ENCODE measurements at places on chromosomes 13 and 19. TPM values are rescaled to one million over a fixed set of nuclear protein-coding genes. Genes with fewer than 3 reads are reported as not detected.

PDX1 gene
- polyA plus RNA-seq = not detected

N4BP2L2 gene
- 75.4 TPM for polyA plus RNA-seq

ZNF493 gene
- 3.8 TPM for polyA plus RNA-seq

CEACAM1 gene
- 2.2 TPM for polyA plus RNA-seq

TBXA2R gene
- polyA plus RNA-seq = not detected

ZNF793 gene
- polyA plus RNA-seq = 6.8 TPM

CALR3 gene
- 0.04 TPM for polyA plus RNA-seq

SIGLEC9 gene
- polyA plus RNA-seq = not detected

LIG4 gene
- polyA plus RNA-seq = 8.7 TPM

CYSLTR2 gene
- polyA plus RNA-seq = not detected

OLFM4 gene
- not detected for polyA plus RNA-seq

PINLYP gene
- polyA plus RNA-seq = 16.0 TPM

ZFR2 gene
- not detected for polyA plus RNA-seq

KLK15 gene
- polyA plus RNA-seq = not detected

ERICH4 gene
- not detected for polyA plus RNA-seq

CRLF1 gene
- 0.20 TPM for polyA plus RNA-seq

NCCRP1 gene
- polyA plus RNA-seq = 2.3 TPM

LAIR1 gene
- not detected for polyA plus RNA-seq

CPT1C gene
- 0.39 TPM for polyA plus RNA-seq

SPC24 gene
- 8.0 TPM for polyA plus RNA-seq

SLC10A2 gene
- 0.52 TPM for polyA plus RNA-seq

PGLYRP1 gene
- not detected for polyA plus RNA-seq

ZNF439 gene
- 0.86 TPM for polyA plus RNA-seq

SLITRK6 gene
- polyA plus RNA-seq = 12.3 TPM

PLK5 gene
- polyA plus RNA-seq = 0.26 TPM

TYROBP gene
- polyA plus RNA-seq = not detected

LPAR6 gene
- polyA plus RNA-seq = 19.2 TPM

CBY2 gene
- not detected for polyA plus RNA-seq

PABPC3 gene
- polyA plus RNA-seq = 0.13 TPM

ATP8B3 gene
- 2.8 TPM for polyA plus RNA-seq

EPS8L1 gene
- polyA plus RNA-seq = 20.1 TPM
